ENCODE measurements at places on chromosomes 7 and 10.

DNA sequence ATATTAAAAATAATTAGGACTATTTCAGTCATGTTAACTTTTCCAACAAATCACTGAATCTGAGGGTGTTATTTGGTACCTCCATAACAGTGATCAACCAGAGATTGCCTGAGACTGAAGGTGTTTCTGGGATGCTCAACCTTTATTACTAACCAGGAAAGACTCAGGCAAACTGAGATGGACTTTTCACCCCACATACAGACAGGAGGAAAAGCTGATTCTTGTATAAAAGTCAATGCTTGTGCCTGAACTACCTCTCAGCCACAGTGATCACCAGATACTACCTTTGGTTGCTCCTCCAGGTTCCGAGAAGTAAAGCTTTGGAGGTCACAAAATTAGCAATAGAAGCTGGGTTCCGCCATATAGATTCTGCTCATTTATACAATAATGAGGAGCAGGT lies 1.9 kb downstream of the AKR1C3 start:
- DNase-seq, result no peak

DNA sequence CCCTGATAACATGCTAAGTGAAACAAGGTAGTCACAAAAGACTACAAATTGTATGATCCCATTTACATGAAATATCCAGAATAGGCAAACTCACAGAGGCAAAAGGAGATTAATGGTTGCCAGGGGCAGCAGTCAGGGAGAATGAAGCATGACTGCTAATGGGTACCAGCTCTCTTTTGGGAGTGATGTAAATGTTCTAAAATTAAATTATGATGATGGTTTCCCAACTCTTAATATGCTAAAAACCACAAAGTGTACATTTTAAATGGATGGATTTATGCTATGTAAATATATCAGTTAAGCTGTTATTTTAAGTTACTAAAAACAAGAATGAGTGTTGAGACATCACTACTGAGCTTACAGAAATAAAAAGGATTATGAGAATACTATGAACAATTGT lies 12.6 kb downstream of the CYP51A1 start:
- no peak for DNase-seq

- DNase-seq, result peak; percentile 50
Observed at GRCh38 chr7:127391591-127392181, 822 bp downstream of the ZNF800 start.

DNA sequence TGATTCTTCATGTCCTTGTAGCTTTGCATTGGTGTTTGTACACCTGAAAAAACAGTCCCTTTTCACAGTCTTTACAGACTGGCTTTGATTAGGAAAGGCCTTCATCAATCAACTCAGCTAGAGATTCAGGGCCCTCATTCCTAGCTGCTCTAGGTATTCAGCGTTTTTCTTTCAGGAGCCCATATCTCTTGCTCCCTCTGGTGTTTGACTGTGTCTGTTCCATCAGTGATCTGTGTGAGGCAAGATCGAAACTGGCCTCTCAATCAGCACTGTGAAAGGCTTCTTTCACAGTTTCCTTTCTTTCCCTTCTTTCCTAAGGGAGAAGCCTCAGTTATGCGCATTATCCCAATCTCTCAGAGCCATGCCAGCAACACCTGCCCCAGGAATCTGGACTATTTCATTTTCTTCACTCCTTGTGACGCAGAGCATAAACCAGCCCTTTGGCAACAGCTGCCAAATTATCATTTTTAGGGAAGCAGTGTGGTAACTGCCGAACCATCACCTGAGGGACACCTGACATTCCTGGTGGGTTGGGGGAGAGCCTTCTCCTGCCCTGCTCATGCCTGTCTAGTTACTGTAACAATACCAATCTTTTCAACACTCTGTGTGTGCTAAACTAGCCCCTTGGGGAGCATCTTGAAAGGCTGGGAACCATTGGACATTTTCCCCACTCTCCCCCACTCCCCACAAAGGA lies 75.7 kb upstream of the CCDC71L start:
- DNase-seq, result peak; percentile 33

DNA sequence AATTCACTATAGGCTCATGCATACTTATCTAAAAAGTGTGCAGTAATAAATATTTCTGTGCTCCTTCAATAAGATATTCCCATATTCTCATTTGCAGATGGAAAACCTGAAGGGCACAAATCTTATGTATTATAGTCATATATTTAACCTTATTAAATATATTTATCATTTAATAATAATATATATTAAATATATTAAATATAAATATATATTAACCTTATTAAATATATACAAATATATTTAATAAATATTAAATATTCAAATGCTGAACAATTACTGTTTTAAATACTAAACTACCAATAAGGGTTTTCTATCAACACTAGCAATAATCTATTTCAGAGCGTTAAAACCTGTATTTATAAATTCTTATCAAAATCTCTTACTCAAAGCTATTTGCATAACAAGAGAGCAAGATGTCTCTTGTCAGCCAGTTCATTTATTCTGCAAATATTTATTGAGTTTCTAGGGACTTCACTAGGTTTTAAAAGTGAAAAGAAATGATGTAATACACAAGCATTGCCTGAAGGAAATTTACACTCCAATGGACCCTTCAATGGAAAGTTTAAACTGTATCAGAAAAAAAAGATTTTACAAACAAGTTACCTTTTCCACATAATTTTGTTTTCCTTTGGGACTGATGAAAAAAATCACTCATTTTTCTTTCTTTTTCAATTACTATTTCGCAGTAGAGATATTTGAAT lies 159.2 kb downstream of the AGMO start:
- no peak for DNase-seq

- no peak for DNase-seq
Observed at GRCh38 chr7:144085978-144086377, at the start of gene OR2A12. OR2A12 (plus strand) TSS chr7:144086278; CDS start chr7:144095108, 8,830 bp downstream.

DNA sequence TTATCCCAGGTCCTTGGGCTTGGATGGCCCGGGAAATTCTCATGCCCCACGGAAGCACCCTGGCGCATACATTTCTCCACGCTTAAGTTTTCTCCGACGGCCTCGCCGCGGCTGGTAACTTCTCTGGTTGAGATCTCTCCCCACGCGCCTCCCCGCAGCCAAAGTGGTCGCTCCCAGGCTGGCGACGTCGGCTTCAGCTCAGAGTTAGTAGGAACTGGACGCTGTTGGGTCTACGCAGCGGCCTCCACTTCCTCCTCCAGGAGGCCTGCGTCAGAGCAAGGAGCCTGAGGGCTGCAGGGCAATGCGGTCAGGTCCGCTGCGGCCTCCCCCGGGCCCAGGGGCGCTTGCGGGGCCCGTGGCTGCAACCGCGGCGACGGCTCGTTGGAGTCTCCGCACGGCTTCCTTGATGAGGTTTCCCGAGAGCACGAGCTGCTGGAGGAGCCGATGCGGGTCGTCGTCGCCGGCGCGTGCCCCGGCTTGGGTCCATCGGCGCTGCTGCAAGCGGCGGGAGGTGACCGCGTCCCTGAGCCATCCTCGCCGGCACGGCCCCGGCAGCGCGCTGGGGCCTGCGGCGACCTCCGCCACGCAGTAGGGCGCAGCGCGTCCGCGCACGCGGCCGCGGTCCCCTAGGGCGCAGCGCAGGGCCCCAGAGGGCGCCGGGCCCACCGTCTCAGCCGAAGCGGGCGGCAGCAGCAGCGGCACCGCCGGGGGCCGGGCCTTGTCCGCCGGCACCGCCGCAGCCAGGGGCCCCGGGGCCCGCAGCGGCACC lies 744 bp downstream of the FRAT2 start:
- no peak for DNase-seq

DNA sequence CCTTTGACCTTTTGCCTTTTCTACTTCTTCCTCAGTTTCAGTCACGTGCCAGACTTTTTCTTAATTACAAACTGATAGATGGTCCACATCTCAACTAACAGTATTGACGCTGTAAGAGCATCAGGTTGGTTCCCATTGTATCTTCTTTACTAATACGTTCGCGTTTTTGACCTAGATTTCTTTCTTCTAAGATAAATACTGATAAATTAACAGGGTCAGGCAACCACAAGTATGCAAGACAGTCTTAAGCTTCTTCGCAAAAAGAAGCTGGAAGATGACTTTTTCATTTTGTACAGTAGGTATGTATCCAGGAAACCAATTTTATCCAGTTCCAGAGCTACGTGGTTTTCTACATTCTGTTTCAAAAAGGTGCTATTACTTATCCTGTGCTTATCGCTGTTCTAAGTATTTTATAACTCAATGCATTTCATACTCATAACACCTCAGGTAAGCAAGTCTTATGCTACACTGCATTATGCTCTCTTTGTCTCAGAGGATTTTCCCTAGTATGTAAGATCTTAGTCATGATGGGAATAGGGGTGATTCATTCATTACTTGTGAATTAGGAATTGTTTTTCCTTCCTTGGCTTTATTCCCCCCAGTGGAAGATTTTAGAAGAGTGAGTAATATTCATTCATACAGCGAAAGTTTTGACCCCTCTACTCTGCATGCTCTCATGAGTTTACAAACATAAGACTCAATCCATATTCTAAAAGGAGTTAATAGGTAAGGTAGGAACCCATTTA lies 955 bp downstream of the DUS4L start:
- DNase-seq, result no peak

DNA sequence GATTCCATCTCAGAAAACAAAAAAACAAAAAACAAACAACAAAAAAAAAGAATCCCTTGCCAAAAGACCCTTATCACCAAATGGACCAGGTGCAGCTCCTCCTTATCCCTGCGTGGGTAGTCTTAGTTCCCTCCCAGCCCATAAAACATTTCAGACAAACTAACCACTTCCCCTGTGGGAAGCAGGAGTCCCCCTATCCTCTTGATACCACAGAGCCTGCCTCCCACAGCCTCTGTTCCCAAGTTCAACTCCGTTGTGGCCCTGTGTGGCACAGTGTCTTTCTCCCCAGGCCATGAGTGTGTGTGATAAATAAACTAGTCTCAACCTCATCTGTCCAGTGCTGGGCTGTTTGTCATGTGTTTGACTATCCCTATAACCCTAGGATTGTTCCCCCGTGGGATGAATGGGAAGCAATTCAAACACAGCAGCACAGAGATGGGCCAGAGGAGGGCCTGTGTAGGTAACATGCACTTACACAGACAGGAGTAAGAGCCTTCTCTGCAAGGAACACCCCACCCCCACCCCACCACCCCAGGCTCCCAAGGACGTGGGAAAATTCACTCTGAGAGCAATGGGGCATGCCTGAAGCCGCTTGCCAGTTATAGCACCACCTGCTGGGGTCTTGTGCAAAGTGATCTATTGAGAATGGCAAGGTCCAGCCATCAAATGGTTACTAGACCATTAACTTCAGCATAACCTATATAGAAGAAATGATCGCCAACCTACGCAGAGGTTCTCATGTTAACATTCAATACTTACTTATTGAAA lies 147.1 kb upstream of the GHITM start:
- no peak for DNase-seq

DNA sequence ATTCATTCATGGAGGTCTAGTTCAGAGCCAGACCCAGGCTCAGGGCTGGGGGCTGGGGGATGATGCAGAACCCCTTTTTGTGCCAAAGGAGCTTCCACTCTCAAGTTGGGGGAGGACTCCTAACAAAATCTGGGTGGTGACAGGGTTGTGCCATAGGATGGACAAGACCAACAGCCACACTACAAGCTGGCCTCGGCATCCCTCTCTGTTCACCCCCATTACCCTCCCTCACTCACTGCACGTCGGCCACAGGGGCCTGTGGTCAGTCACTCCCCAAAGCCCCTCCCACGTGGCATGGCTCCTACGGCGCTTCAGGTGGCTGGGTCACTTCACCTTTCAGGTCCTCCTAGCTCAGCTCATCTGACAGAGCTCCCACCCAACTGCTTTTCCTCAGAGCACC lies 348.7 kb upstream of the ZMIZ1 start:
- no peak for DNase-seq

DNA sequence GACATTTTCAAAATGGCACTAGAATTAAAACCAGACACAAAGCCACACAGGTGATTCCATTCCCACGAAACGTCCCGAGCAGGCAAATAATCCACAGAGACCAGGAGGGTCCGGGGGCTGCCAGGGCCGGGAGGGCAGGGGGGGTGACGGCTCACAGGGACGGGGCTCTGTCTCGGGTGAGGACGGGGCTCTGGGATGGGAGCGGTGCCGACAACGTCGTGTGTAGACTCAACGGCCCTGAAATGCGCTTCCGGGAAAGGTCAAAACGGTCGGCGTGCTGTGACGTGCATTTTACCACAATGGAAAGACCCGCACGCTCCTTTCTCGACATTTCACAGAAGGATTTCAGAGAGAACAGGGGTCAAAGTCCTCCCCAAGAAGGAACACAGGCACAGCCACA lies 63.3 kb upstream of the PDGFA start:
- no peak for DNase-seq

GRCh38 chr10:114073395-114074186 lies 29.9 kb downstream of the ADRB1 start:
- no peak for DNase-seq

- DNase-seq, result no peak
Observed at GRCh38 chr10:11877591-11877905, 54.4 kb downstream of the PROSER2 start.

GRCh38 chr10:84966708-84967441 lies 638.5 kb downstream of the CCSER2 start:
- DNase-seq, result no peak

DNA sequence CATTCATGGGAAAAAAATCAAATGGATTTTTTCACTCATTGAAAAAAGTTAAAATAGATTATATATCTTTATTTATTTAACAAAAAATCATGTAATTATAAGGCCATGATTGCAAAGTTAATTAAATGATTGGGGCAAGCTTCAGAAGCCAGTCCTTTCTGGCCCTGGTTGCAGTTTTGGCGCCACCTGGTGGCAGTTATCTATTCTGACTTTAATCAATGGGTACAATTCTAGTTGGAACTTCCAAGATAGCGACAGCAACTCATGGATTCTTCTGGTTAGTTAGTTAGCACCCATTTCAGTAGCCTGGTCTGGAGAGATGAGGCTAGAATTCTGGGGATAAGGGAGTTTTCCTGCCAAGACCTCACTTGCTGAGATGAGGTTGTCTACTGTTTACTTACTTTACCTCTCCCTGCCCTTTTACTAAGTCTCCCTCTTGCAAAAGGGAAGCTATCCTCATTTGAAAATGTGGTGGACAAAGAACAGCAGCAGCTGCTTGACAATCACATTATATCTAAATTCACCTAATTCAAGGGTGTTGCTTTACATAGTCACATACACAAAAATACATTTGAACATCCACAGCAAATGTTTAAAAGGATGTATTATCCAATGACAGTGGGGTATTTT lies 42.3 kb downstream of the NOC3L start:
- peak; percentile 35 for DNase-seq

- DNase-seq, result no peak
Observed at GRCh38 chr7:130662426-130662825, 6.1 kb downstream of the COPG2 start.

DNA sequence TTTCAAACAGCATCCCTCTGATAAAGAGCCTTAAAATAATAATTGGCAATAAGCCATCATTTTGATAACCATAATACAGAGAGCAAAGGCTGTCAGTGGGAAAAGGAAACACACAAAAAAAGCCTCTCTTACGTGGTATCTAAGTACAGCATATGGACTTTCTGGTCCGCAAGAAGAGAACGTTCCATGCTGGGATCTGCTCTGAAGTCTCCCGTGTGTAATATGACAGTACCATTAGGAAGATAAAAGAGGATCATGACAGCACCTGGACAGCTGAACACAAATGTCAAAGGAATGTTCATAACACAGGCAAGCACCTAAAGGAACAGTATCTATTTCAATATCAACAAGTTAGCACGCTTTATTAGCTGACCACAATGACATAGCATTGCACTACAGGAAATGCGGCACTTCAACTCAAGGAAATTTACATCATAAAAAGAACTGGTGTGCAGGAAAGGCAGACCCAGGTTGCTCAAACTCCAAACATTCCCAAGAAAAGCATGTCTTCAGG lies 9.9 kb downstream of the DCLRE1A start:
- DNase-seq, result no peak

Data from stimulated activated CD8-positive, alpha-beta memory T cell treated with anti-CD3 and anti-CD28 coated beads, Interleukin-7, amount 100 ng/mL, for 4 hours (primary cell).